ENCODE measurements at places on chromosomes 4 and X.

GRCh38 chr4:48022192-48022799, 5.7 kb downstream of the NIPAL1 start:
- DNase-seq, result no peak

DNA sequence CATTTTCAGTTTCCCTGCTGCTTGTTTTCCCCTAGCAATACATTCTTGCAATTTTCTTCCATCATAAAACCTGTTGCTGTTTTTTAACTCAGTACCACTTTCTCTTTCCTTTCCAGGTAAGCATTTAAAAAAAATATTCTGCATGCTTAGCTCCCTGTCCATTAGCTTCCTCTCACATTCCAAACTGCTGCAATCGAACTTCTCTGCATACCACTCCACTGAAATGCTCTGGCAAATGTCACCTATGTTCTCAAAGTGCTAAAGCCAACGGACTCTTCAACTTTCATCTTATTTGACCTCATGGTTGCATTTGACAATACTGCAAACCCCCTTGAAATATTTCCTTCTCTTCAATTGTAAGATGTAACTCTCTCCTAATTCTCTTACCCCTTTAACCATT, 192.7 kb downstream of the ANAPC10 start:
- no peak for DNase-seq

- no peak for DNase-seq
Observed at GRCh38 chrX:19886375-19886774, 1.0 kb downstream of the SH3KBP1 start.

- no peak for DNase-seq
Observed at GRCh38 chr4:96736352-96736889, 896.5 kb downstream of the PDHA2 start.

- DNase-seq, result no peak
Observed at GRCh38 chrX:11187001-11187400, 75.9 kb downstream of the HCCS start.

GRCh38 chr4:37043342-37043741, 201.2 kb upstream of the NWD2 start:
- no peak for DNase-seq

DNA sequence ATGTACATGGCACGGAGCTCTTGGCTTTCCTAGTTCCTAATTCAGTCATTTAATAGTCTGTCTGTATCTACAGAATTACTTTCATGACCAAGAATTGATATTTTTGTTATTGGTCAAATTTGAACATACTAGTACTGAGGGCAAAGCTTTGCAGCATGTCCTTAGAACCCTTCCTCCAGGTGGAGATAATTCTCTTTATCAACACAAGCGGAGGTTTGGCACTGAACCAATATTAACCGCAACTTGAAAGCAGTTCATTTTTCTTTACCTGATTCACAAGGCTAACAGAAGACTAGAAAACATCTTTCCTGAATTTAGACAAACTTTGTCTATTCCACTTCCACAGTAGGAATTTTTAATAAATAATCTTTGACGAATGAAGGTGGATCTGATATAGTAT, 73.8 kb downstream of the TACR3 start:
- DNase-seq, result no peak

DNA sequence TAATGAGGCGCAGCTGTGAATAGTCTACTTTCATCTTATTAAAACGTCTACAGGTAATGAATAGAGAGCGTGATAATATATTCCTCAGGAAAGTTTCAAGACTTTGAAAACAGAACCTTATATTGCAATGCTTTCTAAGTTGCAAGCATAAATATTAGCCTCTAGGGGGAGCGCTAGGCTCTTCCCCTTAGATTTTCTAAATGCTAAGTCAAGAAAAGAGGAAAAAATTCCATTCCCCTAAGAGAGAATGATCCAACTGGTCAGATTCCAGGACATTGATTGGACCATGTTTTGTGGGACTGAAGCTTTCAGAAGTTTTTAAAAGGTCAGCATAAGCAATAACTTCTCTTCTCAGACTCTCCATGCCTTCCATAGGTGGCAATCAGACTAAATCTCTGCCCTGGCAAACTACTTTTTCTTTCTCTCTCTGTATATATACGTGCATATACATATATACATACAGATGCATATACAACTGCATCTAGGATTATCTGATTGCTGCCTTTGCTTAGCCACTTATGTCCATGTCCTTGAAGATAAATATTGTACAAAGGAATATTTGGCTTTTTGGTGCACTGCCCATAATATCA, 492.9 kb downstream of the INPP4B start:
- DNase-seq, result peak; percentile 74

GRCh38 chrX:8987672-8988250, 46.2 kb downstream of the FAM9B start:
- no peak for DNase-seq

DNA sequence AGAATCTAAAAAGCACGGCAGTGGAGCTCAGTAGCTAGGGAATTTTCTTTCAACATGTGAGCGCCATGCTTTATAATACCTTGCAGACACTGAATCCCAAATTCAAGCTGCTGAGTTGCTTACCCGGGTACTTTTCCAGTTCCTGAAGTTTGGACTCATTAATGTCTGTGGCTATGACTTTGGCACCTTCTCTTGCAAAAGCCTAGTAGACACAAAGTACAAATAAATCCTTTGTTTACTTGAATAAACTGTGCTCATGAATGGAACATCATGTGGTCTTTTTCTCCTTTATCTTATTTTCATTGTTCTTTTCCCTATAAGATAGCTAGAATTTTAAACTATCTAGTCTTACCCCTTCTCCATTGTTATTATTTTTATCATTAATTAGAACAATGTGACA, 4.6 kb downstream of the BDH2 start:
- no peak for DNase-seq

Measured in fibroblast of gingiva (primary cell).